Mesenteric fat pad (tissue), 1 donor: ENCODE measurements at places on chromosomes 3 and 15. TPM values are rescaled to one million over a fixed set of nuclear protein-coding genes. Genes with fewer than 3 reads are reported as not detected.

DNA sequence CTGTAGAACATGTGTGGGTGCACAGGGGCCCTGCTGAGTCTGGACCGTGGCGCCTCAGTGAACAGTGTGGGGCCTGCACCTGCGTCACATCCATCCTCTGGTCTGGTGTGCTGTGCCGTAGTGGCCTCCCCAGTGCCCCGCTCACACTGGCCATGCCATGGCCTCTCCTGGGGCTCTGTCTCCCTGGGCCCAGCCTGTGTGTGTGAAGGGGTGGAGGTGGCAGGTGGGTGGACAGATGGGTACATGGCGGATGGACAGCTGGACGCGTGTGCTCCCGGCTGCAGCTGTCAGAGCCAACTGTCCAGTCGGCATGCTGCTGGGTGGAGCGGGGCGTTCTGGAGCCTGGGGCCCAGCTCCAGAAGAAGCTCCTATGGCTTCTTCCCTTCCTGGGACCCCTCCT is 17.8 kb downstream of the PLXNA1 start:
- DNase-seq = no peak

DNA sequence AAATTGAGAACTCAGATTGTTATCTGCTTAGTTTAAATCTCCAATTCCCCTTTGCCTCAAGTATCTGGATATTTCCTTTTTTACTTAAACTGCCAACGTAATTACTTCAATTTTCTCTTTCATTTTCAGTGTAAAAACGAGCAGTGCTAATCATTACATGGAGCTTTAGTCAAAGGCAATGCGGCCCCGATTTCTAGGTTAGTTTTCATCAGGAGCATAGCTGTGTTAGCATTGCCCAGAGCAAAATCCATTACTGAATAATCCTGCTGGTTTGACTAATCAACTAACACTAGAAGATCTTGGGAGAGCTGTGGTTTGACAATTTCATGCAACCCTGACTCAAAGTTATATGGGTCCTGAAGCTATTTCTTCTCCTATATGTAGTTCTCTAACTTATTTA is 46.2 kb downstream of the ZPLD1 start:
- DNase-seq = no peak

GRCh38 chr15:32646291-32646690 is 4.8 kb downstream of the SCG5 start:
- DNase-seq = no peak

- no peak for DNase-seq
Observed at GRCh38 chr3:177177749-177178221, 19.5 kb downstream of the TBL1XR1 start.

GRCh38 chr3:182585532-182586150 is 207.7 kb upstream of the ATP11B start:
- no peak for DNase-seq

GRCh38 chr15:99009741-99010330 is 2.2 kb upstream of the PGPEP1L start:
- DNase-seq = no peak

DNA sequence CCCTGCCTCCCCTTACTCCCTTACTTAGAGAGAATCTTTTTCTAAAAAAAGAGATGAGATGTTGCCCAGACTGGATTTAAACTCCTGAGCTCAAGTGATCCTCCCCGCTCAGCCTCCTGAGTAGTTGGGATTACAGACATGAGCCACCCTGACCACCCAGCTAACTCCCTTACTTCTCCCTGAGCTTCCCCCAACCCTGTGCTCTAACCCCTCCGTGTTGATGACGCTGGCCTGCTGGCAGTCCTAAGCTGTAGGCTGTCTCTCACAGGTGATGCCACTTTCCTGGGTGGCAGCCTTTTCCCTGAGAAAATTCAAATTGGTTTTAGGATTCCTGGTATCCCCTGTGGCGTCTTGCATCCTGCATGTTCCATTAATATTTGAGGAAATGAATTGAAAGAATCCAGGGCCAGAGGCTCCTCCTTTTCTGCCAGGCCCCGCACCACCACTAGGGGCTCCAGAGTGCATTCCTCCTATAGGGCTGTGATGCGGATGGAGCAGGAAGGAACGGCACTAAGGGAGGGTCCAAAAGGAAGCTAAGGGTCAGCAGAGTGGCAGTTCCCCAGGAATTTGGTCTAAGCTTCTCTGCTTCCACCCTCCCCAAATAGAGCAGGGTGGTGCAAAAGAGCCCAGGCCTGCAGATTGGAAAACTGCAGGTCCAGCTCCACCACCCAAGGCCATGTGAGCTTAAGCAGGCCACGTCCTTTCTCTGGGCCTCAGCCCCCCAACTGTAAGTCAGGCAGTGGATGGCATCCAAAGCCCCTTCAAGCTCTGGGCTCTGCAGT is 101.1 kb downstream of the DAPK2 start:
- DNase-seq = no peak

GRCh38 chr3:128725547-128726022 is 398 bp upstream of the RAB7A start:
- DNase-seq = peak; percentile 1

GRCh38 chr15:90710436-90711027 is 6.6 kb upstream of the BLM start:
- no peak for DNase-seq

DNA sequence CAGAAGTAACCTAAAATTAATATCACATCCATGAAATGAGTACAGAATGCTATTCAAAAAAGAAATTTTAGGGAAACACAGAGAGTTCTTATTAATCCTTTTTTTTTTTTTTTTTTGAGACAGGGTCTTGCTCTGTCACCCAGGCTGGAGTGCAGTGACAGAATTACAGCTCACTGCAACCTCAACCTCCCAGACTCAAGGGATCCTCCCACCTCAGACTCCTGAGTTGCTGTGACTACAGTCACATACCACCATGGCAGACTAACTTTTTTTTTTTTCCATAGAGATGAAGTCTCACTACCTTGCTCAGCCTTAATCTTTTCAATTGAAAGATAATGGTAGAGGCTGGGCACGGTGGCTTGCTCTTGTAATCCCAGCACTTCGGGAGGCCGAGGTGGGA is 6.3 kb upstream of the CRTC3 start:
- DNase-seq = no peak

GRCh38 chr15:33535135-33535534 is 224.4 kb downstream of the RYR3 start:
- no peak for DNase-seq

DNA sequence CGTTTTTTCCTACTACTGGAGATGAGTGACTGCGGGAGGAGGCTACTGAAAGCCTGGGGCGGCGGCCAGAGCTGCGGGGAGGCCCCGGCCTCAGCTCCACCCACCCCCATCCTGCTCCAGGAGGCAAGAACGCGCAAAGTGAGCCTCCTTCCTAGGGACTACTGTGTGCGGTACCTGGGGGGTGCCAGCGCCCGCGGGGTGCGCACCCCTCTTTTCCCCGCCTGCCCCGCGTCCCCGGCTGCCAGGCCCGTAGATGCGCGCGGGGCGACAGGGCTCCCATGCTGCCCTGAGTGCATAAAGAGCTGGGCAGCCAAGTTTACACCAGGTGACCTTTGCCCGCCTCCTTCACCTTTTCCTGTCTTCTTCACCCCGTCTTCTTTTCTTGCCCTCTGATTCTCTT is 2.5 kb upstream of the USF3 start:
- no peak for DNase-seq

DNA sequence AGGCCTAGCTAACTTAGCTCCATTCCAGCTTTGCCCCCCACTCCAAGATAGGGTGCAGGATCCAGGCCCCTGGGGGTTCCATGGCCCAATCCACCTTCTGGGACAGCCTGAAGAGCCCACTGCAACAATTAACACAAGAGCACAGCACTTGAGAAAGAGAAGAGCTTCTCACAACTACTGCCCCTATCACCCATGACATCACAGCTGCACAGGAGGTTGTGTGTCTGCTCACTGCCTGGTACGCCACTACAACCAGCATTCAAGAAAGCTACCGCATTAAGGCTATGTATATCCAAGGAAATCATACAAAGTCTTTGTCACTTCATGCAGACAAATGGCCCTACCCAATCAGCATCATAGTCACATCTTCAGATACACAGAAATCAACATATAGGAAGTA is 62.0 kb downstream of the MYO5A start:
- DNase-seq = no peak

GRCh38 chr3:66404903-66405700 is 95.7 kb downstream of the LRIG1 start:
- DNase-seq = no peak

- DNase-seq = no peak
Observed at GRCh38 chr3:189572249-189572648, 58.9 kb upstream of the TP63 start.

DNA sequence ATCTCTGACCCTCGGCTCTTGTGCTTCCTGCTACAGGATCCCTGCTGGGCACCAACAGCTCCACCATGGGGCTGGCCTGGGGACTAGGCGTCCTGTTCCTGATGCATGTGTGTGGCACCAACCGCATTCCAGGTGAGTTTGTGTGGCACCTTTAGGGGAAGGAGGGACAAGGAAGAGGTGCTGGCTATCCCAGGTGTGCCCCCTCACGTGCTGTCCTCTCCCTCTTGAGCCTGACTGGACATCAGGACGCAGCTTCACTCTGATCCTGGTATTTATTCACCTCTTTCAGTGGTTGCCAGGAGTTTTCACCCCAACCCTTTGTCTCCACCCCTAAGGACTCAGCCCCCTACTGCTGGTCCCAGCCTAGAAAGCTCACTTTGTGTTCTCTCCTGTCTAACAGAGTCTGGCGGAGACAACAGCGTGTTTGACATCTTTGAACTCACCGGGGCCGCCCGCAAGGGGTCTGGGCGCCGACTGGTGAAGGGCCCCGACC is 960 bp downstream of the THBS1 start:
- DNase-seq = no peak

DNA sequence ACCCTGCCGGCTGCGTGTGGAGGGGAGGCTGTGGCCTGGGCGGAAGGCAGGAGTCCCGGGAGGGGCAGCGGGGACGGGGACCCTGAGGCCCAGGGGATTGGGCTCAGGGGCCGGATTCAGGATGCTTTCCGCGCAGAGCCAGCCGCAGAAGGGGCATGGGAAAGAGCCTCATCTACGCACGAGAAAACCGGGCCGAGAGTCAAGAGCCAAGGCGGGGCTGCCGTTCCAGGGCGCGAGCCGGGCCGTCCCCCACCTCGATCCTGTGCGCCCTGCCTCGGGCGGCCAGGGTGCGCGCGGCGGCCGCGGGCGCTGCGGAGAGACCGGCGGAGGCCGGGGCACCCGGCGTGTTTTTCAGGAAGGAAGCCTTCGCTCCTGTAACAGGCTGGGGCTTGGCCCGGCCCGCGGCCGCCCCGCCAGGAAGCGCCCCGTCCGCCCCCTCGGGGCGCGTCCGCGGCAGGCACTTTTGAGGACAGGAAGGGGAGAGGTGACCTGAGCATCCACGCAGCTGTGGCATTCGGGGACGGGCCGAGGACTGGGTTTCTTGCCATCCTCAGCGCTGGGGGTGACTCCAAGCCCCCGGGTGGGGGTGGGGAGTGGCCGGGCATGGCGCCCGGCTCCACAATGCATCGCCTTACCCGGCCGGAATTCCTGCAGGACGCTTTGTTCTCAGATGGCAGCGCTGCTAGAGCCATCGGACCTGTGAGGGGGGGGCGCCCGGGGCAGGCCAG is 62.3 kb upstream of the GATA2 start:
- peak; percentile 91 for DNase-seq

DNA sequence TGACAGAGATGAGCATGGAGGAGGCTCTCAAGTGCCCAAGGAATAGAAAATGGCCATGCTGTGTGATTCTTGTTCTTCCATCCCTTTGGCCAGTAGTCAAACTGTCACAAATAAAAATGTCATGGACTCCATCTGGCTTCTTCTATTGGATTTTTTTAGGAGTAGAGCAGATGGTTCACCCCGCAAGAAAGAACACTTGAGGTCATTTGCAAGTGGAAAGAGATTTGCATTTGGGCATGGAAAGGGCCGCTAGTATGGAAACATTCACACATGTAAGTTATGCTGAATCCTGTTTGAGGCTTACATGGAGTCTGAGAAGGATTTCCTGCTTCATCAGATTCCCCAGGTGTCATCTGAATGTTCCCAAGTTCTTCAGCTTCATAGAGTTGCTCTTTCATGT is 53.1 kb upstream of the CFAP161 start:
- DNase-seq = no peak

DNA sequence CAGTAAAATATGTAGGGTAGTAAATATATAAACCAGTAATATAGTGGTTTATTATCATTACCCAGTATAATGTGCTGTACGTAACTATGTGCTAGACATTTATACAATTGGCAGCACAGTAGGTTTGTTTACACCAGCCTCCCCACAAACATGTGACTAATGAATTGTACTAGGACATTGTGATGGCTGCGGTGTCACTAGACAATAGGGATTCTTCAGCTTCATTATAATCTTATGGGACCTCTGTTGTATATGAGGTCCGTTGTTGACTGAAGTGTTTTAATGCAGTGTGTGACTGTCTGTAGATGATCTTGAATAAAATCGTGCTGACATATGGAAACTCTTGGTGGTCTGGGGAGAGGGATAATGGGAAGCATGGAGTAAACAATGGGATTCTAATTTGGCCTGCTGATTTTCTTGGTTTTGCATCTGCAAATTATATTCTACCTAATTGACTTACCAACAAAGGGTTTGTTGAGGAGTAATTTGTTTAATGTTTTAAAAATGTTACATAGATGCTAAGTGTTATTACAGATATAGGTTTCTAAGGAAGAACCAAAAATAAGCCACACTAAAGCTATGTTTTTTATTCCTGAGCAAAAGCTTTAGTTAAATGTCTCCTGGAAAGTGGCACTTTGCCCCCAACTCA is 496.5 kb upstream of the TBL1XR1 start:
- no peak for DNase-seq

GRCh38 chr3:185411133-185411532 is 48.2 kb downstream of the MAP3K13 start:
- DNase-seq = no peak

Gene TEX9
- total RNA-seq = 1.6 TPM

Gene FANCD2OS
- total RNA-seq = not detected

Gene CHDH
- total RNA-seq = 1.4 TPM

Gene METTL6
- total RNA-seq = 12.1 TPM

Gene EIF3J
- total RNA-seq = 84.9 TPM

Gene CKMT1A
- total RNA-seq = 2.6 TPM

Gene SCAMP5
- 1.7 TPM for total RNA-seq

Gene CDHR4
- total RNA-seq = not detected
